ENCODE measurements at places on chromosomes 11 and 22. TPM values are rescaled to one million over a fixed set of nuclear protein-coding genes. Genes with fewer than 3 reads are reported as not detected.

DNA sequence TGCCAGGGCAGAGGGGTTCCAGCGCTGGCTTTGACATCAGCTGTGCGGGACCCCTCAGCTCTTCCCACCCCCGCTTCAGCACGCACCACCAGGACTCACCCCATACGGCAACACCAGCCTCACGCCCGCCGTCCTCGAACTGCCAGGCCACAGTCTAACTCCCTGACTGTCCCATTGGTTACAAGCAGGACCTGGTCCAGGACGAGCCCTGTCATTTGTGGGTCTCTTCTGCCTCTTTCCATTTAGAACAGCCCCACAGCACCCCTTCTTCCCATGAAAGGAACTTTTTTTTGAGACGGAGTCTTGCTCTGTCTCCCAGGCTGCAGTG is 81.7 kb downstream of the PHF21B start:
- no peak for DNase-seq

- DNase-seq: no peak
Measured at GRCh38 chr11:120538707-120539106, 27.2 kb downstream of the GRIK4 start.

DNA sequence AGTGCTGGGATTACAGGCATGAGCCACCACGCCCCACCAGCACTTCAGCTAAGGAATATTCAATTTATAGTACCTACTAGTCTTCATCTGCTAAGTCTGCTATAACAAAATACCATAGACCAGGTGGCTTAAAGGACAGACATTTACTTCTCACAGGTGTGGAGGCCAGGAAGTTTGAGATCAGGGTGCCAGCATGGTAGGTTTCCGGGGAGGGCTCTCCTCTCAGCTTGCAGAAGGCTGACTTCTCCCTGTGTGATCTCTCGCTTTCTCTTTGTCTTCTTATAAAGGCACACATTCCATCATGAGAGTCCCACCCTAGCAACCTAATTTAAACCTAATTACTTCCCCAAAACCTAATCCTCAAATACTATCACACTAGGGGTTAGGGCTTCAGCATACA is 433.0 kb downstream of the INSC start:
- DNase-seq: no peak

- DNase-seq: no peak
Measured at GRCh38 chr11:78641541-78641940, 66.9 kb upstream of the NARS2 start.

GRCh38 chr11:77127235-77127911 is 673 bp upstream of the MYO7A start:
- DNase-seq: no peak

- peak; percentile 96 for DNase-seq
Measured at GRCh38 chr11:126355324-126355925, at the start of gene ST3GAL4. TSS of gene ST3GAL4 (plus strand) at chr11:126355686. CDS start at chr11:126406156, 50,470 bp downstream.

GRCh38 chr11:66361502-66361941 is 10.0 kb downstream of the SLC29A2 start:
- DNase-seq: no peak

DNA sequence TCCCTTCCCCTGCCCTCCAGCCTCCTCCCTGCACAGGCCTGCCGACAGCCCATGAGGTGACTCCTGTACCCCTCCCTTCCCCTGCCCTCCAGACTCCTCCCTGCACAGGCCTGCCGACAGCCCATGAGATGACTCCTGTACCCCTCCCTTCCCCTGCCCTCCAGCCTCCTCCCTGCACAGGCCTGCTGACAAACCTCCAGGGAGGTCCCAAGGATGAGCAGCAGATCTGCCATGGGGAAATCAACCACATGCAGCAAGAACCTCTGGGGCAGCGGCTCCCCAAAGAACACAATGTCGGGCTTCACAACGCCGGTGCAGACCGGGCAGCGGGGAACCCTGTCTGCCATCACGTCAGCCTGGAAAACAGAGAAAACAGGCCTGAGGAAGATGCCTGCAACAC is 12.3 kb downstream of the SIRT3 start:
- no peak for DNase-seq

- DNase-seq: peak; percentile 77
Measured at GRCh38 chr22:46148816-46149511, 1.4 kb upstream of the PPARA start.

GRCh38 chr11:75554258-75555022 is 7.6 kb upstream of the SERPINH1 start:
- peak; percentile 96 for DNase-seq

DNA sequence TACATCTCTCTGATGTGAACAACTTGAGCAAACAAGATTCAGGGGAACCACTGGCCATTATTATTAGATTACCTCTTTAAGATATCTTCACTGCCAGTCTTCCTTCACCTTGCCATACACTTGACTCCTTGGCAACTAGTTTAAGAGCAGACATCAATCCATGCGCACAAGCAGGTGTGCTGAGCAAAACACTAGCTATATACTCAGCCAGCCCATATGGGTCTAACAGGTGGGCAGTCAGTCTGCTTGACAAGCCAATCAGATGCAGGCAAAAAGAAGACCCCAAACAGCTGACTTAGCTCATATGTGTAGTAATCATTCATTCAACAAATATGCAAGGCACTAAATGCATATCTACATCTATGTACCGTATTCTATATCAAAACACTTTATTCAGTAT is 101.2 kb downstream of the SIK3 start:
- no peak for DNase-seq

DNA sequence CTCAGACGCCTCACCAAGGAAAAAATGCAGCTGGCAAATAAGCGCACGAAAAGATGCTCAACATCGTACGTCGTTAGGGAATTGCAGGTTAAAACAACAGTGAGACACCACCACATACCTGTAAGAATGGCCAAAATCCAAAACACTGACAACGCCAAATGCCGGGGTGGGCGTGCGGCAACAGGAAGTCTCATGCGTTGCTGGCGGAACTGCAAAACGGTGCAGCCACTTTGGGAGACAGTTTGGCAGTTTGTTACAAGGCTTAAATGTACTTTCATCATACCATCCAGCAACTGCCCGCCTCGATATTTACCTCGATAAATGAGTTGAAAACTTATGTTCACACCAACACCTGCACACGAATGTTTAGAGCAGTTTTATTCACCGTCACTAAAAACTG is 7.5 kb upstream of the CTSD start:
- DNase-seq: peak; percentile 65

- DNase-seq: no peak
Measured at GRCh38 chr22:45294030-45294429, 9.3 kb downstream of the UPK3A start.

- no peak for DNase-seq
Measured at GRCh38 chr11:125496529-125496857, 428 bp upstream of the FEZ1 start.

DNA sequence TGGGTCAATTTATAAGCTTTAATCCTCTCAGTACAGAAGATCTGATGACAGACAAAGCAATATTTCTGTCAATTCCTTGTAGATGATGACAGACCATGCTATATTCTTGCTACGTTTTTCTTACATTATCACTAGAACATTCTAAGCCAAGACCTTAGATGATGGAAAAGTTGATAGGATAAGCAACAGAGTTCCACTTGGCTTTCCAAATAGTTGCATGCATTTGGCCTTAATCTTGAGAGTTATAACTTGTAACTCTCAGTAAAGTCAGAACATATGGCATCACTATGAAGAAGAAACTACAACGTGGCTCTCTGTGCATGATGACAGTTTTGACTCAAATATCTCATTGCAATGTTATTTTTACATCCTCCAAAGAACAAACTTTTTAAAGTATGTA is 544.3 kb upstream of the LRRC4C start:
- DNase-seq: no peak

GRCh38 chr11:134815404-134815803 is 403.4 kb upstream of the B3GAT1 start:
- no peak for DNase-seq

- no peak for DNase-seq
Measured at GRCh38 chr11:28760676-28761390, 652.6 kb downstream of the METTL15 start.

- no peak for DNase-seq
Measured at GRCh38 chr11:15347969-15348734, 233.4 kb downstream of the INSC start.

GRCh38 chr11:111439901-111440300 is 60.8 kb upstream of the POU2AF1 start:
- DNase-seq: no peak

DNA sequence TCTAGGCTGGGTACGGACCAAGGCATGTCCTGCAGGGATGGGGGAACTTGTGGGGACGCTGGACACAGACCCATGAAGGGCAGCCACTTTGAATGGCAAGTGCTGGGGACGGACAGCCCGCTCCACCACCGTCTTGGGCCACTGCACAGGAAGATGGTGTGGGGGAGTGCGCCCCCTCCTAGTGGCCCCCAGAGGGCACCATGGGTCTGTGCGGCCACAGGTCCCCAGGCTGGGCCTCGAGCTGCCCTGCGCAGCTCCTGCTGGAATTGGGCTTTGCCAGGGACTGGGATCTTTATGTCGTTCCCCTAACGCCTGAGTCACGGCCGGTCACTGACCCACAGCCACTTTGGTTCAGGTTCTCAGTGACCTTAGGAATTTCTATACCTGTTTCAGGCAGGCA is 44.4 kb downstream of the NAT10 start:
- peak; percentile 64 for DNase-seq

ZP1 gene
- not detected for total RNA-seq

MS4A3 gene
- 0.57 TPM for total RNA-seq

P2RY2 gene
- 13.5 TPM for total RNA-seq

MRGPRX3 gene
- not detected for total RNA-seq

Measured in cardiac septum (tissue), 1 donor.